ENCODE measurements at places on chromosomes 13 and 19.

GRCh38 chr19:15587663-15588062, 27.4 kb upstream of the CYP4F8 start:
- DNase-seq, result peak; percentile 86

DNA sequence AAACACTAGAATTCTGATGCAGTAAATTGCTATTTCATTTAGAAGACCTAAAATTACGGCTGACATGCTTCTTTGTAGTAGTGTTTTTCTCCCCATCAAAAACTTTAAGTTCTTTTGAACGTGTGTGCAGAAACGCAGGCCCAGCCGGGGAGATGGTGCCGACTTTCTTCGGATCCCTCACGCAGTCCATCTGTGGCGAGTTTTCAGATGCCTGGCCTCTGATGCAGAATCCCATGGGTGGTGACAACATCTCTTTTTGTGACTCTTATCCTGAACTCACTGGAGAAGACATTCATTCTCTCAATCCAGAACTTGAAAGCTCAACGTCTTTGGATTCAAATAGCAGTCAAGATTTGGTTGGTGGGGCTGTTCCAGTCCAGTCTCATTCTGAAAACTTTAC, 98.3 kb downstream of the TNFRSF19 start:
- no peak for DNase-seq

DNA sequence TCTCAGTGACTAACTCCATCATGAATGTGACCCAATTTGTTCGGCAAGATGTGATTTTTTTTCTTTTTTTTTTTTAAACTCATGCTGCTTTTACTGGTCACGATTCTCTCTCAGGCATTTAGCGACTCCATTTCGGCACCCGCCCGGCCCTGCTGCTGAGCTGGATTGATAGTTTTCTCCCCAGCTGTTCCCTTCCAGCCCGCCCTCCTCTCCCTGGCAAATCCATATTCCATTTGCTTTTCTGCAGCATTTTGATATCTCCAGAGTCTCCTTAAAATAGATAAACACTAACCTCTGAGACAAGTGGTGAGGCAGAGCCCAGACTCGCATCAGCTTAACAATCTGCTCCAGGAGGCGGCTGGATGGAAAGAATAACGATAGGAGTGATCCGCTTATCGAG, 55.5 kb upstream of the KATNAL1 start:
- DNase-seq, result no peak

- DNase-seq, result no peak
Observed at GRCh38 chr13:101465877-101466276, 13.4 kb downstream of the ITGBL1 start.

- no peak for DNase-seq
Observed at GRCh38 chr13:38494445-38494844, 144.8 kb downstream of the UFM1 start.

GRCh38 chr13:106472621-106473020, 62.8 kb downstream of the EFNB2 start:
- no peak for DNase-seq

- DNase-seq, result no peak
Observed at GRCh38 chr19:7225741-7226140, 68.5 kb downstream of the INSR start.

GRCh38 chr13:113559901-113560644, 24.5 kb upstream of the TFDP1 start:
- no peak for DNase-seq

GRCh38 chr19:35715981-35716800, 1.6 kb upstream of the KMT2B start:
- peak; percentile 68 for DNase-seq

DNA sequence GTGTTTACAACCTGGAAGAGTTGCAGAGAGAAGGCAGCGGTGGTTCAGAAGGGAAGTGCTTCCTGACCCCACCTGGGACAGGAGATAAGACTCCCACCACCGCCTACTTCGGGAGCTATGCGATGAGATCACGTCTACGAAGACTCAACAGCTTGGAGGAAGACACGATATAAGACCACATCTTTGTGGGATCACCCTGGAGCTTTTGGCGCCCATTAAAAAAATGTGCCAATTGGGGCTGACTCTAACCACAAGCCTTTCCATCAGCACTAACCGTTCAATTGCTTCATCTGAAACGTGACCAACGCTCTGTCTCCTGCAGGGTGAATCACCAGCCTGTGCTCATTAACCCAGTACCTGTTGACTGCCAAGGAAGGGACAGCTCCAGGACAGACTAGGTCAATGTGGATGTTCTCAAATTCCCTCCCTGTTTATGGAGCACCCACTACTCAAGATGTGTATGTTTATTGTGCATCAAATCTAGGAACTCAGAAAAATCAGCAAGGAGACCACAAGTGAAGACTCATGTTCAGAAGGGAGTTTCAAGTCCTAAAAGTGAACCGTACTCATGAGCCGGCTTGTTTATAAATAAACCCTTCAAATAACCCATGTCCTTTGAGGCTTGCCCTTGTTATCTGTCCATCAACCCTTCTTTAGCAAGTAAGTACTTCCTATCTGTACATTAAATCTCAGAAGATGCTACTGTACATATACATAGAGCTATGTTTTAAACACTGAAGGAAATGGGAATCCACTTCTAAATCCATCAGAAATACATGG, 67.5 kb downstream of the LATS2 start:
- peak; percentile 98 for DNase-seq

- DNase-seq, result no peak
Observed at GRCh38 chr13:23919006-23919405, 21.7 kb upstream of the C1QTNF9B start.

DNA sequence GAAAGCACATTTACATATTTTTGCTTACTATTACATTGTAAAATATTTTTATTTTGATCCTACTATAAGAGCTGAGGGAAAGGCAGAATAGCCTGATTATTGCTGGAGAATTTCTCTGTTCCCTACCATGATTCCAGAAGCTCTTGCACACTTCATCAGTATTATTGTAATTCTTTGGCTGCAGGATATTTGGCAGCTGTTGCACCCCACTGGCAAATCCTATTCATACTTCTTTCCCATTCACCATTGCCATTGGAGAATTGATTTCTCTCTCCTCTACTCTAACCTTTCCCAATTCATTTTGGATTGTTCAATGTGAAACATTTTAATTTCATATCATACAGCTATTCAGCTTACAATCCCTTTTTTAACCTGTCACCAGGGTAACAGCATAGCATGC, 238.0 kb downstream of the GGACT start:
- no peak for DNase-seq

GRCh38 chr19:32771596-32771995, 52.0 kb downstream of the TDRD12 start:
- DNase-seq, result no peak

Measured in AML-193 (cell line).